ENCODE measurements at places on chromosomes 3 and 15.
A peak's percentile ranks its signal among the peaks of the same experiment; 100 is the strongest.

GRCh38 chr3:109430911-109431563 lies 93.7 kb upstream of the DPPA4 start:
- DNase-seq = no peak

GRCh38 chr3:126083511-126083912 lies 412 bp downstream of the SLC41A3 start:
- peak; percentile 60 for DNase-seq

GRCh38 chr15:59587085-59587826 lies 24.3 kb upstream of the GCNT3 start:
- no peak for DNase-seq

GRCh38 chr15:95822961-95823360 lies 507.5 kb upstream of the NR2F2 start:
- no peak for DNase-seq

- no peak for DNase-seq
Observed at GRCh38 chr15:68080334-68080733, 26.2 kb downstream of the PIAS1 start.

DNA sequence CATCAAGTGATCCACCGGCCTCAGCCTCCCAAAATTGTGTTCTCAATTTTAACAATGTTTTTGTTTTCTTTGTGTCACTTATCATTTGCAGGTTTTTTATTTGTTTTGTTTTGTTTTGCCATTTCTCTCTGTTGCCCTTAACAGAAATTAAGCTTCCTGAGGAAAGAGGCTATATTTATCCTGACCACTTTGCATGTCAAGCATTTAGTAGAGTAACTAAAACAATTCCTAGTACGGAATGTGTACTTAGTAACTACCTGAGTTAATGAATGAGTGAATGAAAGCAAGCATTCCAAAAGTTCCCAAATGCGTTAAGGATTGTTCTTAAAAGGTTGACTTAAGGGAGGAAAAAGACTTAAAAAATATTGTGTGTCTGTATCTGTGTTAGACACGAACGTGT lies 193.1 kb downstream of the GBE1 start:
- DNase-seq = no peak

DNA sequence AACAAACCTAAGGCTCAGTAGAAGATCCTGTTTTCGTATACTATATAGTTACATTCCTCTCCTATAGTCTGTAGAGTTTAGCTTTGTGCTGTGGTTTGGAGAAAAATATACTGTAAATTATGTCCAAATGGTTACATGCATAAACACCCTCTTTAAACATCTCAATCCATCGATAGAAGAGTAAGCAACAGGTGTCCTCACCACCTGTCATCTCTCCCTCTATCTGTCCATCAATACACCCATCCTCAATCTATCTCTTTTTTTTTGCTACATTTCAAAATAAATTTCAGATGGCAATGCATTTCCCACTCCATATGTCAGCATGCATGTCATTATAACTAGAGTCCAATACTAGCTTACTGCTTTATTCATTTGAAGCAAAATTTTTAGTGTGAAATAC lies 21.0 kb upstream of the GABRG3 start:
- DNase-seq = no peak

DNA sequence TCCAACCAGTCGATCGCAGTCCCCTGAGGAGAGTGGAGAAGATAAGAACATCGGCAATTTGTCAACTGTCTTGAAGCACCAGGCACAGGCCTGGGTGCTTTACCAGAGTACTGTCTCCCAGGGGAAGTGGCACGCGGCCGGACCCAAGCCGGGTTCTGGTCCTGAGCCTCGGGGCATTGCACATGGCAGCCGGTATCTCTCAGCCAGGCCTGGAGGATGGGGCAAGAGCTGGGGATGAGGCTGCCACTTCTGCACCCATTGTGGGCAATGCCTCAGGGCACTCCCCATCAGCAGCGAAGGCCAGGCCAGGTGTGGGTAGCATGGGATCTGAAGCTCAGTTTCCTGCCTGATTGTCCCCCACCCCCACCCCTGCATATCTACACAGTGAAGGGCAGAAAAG lies 77.5 kb downstream of the ADCY5 start:
- no peak for DNase-seq

- DNase-seq = no peak
Observed at GRCh38 chr3:14146381-14147065, 21.7 kb downstream of the TMEM43 start.

- no peak for DNase-seq
Observed at GRCh38 chr15:65375871-65376607, 1.8 kb downstream of the IGDCC3 start.

DNA sequence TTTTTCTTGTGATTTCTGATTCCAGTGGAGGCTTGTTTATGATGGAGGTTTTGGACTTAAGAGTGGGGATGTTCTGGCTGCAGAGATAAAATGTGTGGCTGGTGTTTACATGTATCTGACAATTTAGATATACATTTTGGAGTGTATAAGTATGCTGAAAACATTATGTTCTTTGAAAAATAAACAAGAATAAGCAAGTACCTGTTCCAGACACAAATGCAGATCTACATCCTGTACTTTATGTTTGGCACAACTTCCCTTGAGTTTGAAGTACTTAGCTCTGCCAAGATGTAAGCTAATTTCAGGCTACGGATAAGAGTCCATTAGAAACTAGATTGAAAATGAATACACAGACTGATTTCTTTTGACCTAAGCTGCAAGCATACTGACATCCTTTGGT lies 277.2 kb downstream of the CHST2 start:
- no peak for DNase-seq

GRCh38 chr15:70127288-70127746 lies 29.6 kb upstream of the TLE3 start:
- DNase-seq = no peak

DNA sequence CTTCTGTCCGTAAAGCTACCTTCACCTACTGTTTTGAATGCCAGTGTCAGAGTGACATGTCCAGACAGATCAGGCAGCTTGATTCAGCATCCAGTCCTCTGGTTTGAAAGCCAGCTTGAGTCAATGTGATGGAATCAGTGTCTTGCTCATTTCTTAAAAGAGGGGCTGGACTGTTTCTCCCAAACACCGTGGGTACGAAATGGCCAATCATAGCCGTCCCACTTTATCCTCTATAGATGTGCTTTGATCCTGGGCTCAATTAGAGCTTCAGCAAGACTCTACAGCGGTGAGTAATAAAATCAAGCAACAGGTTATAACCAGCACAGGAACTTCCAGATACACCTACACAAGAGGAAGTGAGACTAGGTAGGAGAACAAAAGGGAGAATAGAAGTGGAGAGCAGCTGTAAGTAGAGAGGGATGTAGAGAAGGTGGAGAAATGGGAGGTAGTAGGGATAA lies 17.0 kb upstream of the OR5K1 start:
- no peak for DNase-seq

GRCh38 chr3:63096248-63097058 lies 181.7 kb upstream of the SYNPR start:
- DNase-seq = no peak

- no peak for DNase-seq
Observed at GRCh38 chr3:11306817-11307589, 34.8 kb downstream of the ATG7 start.

GRCh38 chr15:34160735-34161134 lies 49.2 kb downstream of the KATNBL1 start:
- DNase-seq = no peak

GRCh38 chr3:46196261-46196957 lies 11.7 kb downstream of the CCR1 start:
- DNase-seq = no peak

DNA sequence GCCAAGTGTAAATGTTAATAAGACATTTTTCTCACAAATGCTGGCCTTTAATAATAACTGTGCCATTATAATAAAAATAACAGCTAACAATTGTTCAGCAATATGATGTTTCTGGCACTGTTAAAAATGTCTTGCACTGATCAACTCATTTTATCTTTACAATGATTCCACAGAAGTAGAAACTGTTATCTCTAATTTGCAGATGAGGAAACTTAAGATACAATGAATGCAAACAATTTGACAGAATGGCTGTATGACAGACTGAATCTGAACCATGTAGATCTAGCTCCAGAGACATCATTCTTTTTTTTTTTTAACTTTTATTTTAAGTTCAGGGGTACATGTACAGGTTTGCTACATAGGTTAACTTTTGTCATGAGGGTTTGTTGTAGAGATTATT lies 755.0 kb downstream of the TBL1XR1 start:
- DNase-seq = no peak

- DNase-seq = no peak
Observed at GRCh38 chr3:45968149-45968548, 24.9 kb downstream of the CXCR6 start.

DNA sequence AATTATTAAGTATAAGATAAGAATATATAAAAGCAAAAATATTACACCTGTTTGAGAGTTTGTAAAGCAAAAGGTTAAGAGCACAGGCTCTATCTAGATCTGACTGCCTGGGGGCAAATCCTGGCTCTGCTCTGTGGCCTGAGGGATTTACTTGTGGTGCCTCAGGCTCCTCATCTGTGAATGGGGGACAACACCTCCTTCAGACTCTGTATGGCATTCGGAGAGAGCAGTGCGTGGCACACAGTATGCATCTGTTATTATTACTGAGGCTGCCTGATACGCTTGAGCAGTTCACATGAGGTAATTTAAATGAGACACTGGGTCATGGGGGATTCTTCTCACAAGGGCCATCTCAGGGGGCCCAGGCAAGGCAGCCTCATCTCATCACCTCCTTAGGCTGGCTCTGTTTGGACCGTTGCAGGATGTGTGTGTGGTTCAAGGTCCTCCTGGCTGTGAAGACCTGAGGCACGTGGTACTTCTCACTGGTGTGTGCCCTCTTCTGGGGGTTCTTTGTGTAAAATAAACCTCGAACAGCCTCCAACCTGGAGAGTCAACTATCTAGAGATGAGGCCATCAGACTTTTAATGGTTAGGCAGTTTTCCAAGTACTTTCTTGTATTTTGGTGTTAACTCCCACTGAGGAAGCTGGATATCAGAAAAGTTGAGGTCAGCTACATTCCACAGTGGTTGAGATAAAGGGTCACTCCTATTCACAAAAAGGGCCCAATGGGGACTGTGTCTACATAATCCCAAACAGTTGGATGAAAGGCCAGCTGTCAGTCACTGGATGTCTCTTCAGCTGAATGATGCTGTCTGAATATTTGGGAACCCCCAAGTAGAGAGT lies 9.0 kb downstream of the GNB5 start:
- no peak for DNase-seq

DNA sequence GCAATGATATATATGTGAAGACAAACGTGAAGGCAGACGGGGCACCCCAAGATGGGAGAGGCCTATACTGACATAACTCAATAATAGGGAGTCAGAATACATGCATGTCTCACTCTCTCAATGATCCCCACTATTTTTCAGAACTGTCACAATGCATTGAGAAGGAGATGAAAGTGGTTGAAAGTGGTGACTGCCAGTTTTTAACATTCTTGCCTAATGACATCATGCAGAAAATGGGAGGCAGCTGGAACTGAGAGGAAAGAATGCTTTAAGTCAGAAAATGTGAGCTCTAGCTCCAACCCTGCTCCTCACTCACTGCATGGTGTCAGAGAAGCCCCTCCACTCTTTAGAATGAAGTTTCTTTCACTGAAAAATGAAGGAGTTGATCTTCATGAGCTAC lies 55.3 kb upstream of the P2RY1 start:
- no peak for DNase-seq

DNA sequence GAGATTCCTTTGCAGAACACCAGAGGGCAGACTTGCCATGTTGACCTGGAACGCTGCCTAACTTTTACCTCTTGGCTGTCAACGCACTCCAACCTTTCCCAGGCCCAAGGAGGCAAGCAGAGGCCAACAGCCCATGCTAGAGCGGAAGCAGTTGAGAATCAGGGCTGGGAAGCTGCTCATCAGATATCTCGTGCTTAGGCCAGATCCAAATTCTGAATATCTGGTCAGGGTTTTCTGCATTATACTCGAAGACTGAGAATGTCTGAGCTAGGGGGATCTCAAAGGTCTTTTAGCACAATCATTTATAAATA lies 2.5 kb downstream of the XIRP1 start:
- peak; percentile 45 for DNase-seq

GRCh38 chr3:147513785-147514184 lies 104.6 kb downstream of the ZIC1 start:
- DNase-seq = no peak

DNA sequence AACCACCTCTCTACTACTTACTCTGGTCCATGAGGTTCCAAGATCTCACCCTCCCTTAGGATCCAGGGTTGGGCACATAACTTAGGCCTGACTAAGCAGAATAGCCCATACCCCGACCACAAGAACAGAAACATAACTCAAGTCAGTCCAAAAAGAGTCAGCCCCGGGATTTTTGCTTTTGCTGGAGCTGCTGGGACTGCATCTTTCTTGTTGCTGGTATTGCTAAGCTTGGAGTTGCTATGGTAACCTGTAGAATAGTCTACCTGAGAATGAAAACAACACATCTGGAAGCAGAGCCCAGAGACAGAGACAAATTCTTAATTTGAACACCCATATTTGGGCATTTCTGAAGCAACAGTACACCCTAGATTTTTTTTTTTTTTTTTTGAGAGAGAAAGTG lies 6.5 kb downstream of the RUBCN start:
- peak; percentile 22 for DNase-seq

GRCh38 chr15:31732726-31733125 lies 297.6 kb upstream of the CHRNA7 start:
- no peak for DNase-seq

DNA sequence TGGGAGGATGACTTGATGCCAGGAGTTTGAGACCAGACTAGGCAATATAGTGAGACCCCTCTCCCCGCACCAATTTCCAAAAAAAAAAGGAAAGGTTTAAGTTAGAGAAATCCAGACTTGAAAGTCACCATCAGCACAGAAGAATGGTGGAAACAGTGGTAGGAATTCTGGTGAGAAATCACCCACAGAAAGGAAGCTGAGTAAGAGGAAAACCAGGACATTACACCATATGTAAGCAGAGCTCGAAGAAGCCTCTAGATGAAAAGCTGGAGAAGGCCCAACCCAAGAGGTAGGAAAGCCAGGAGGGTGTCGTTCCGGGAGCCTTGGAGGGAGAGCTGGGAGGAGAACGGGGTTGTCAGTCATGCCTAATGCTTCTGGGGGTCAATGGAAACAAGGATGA lies 40.5 kb downstream of the RASGRP1 start:
- DNase-seq = no peak

GRCh38 chr3:86967062-86967461 lies 23.9 kb downstream of the VGLL3 start:
- no peak for DNase-seq

GRCh38 chr3:122415762-122416654 lies at the start of gene WDR5B:
TSS of gene WDR5B (minus strand) at chr3:122416062. CDS start at chr3:122415528, 534 bp downstream.
- no peak for DNase-seq
